ENCODE measurements at places on chromosomes 16 and 17. TPM values are rescaled to one million over a fixed set of nuclear protein-coding genes. Genes with fewer than 3 reads are reported as not detected.

DNA sequence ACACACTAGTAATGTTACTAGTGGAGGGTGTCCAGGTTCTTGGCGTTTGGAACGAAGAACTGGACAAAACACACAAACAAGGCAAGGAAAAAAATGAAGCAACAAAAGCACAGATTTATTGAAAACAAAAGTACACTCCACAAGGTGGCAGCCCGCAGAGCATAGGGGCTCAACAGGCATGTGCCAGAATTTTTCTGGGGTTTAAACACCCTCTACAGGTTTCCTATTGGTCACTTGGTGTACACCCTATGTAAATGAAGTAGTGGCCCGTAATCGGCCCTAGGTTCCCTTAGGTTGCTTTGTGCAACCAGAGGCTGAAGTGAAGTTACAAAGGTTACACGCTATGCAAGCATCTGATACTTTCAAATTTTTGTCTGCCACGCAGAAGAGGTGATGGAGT is 8.1 kb downstream of the OR2C1 start:
- no peak overlapping the region for H3K4me3 ChIP-seq
- H3K27me3 ChIP-seq = peaks cover 18% of the 10 kb centered on the region
- H3K4me1 ChIP-seq = no peaks in the 10 kb centered on the region
- H3K27ac ChIP-seq = no peak overlapping the region

CLEC3A gene
- not detected for total RNA-seq

SLC25A10 gene
- 25.1 TPM for total RNA-seq

DNA sequence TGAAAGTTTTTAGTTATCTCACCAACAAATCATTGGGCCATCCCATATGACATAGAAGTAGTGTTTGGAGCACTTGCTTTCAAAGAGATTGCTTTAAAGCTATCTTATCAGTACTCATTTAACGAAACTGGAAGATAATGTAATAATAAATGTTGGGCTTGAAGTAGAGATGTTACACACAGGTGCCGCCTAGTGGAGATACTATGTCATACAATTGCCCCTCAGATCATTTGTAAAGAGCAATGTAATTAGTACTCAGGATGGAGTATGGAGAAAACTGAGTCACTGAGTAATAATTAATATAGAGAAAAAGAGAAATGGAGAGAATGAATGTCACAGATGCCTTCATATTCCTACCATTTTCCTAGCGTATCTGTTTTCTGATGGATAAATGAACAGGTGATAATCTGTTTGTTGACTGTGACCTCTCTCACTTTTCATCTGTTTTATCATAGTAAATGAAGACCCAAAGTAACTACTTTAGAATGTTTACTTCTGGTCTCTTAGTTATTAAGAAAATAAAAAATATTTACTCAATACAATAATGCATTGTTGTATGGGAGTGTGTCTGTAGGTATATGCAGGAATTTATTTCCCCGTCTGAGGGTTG is 80.4 kb downstream of the EFCAB5 start:
- no peaks in the 10 kb centered on the region for H3K27me3 ChIP-seq
- no peak overlapping the region for H3K27ac ChIP-seq
- DNase-seq = no peak
- no peak overlapping the region for H3K4me3 ChIP-seq

DNA sequence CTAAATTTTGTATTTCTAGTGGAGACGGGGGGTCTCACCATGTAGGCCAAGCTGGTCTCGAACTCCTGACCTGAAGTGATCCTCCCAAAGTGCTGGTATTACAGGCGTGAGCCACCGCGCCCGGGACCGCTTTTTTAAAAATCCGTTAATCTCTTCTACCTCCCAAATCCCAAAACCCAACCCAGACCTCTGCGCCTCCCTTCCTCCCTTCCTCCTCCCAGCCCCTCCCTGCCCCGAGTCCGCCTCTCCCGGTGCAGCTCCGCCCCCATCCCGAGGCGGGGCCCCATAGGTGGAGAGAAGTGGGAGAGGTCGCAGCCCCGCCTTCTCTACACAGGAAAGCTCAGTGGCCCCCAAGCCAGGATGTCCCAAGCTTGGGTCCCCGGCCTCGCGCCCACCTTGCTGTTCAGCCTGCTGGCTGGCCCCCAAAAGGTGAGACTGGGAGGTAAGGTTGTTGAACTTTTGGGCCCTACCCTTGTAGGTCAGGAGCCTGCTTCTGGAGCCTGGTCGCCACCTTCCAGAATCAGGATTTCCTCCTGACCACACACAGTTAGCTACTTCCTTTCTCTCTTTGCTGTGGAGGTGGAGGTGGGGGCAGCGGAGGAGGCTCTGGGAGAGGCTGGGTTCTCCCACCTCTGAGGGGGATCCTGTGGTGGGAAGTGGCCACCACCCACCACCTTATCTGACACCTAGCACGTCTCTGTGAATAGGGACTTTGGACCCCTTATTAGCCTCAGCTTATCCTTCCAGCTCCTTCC is at the start of gene TMEM92:
Gene TMEM92 (plus strand): TSS at position 325 of the 755 bp plus-strand sequence. CDS start 36 bp downstream, at position 361.
- H3K27me3 ChIP-seq = peaks cover 11% of the 10 kb centered on the region
- no peak within 1 kb of the TSS for H3K4me3 ChIP-seq
- no peaks in the 10 kb centered on the region for H3K36me3 ChIP-seq

DNA sequence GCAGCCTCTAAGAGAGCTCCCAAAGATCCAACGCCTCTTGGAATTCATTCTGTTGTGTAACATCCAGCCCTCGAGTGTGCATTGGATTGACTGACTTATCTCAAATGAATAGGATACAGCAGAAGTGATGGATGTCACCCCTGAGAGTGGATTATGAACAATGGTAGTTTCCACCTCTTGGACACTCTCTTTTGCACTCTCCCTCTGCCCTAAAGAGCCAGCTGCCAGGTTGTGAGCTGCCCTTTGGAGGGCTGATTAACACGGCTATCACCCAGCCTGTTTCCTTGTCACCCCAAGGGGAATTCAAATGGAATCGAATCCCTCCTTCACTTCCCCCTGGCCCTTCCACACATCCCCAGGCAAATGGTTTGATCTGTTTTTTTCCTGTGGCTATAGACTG is 21.2 kb upstream of the HAPSTR1 start:
- H3K27me3 ChIP-seq = no peaks in the 10 kb centered on the region
- no peak overlapping the region for H3K27ac ChIP-seq

CUEDC1 gene
- total RNA-seq = 20.2 TPM

CHST5 gene
- total RNA-seq = 52.0 TPM

DNA sequence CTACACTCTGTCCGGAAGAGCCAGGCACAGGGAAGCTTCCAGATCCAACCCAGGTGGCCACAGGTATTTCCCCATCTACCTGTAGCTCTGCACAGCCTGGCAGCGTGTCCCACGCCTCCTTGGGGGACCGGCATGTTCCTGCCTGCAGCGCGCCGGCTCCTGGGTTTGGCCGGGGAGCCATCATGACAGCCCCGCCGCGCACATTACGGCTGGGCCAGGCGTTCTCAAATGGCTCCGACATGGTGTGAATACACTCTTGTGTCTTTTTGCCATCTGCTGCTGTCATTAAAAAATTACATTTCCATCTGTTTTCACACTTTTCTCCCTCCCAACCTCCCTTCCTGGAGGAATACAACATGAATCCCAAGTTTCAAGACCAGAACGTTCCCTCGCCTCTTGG is 8.0 kb upstream of the GINS2 start:
- no peaks in the 10 kb centered on the region for H3K36me3 ChIP-seq
- no peak overlapping the region for H3K27ac ChIP-seq
- H3K27me3 ChIP-seq = peaks cover 8% of the 10 kb centered on the region
- no peak overlapping the region for H3K4me3 ChIP-seq
- no peak for DNase-seq
- peaks cover 4% of the 10 kb centered on the region for H3K4me1 ChIP-seq

DNA sequence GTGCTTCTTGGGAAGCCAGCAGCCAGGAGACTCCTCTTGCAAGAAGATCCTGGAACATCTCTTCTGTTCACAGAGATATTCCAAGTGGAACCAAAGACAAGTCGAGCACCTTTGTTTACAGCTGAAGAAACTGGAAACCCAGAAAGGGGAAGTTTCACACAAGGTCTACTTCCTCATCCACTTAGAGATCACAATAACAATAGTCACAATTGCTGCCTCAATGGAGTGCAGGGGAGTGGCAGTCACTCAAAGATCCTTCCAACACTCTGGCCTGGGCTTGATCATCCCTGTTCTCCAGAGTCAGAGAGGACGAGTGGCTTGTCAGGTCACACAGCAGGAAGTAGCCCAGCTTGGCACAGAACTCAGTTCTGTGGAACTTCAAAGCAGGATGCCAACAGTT is 46.9 kb upstream of the SIAH1 start:
- no peak overlapping the region for H3K27ac ChIP-seq
- no peaks in the 10 kb centered on the region for H3K4me1 ChIP-seq
- no peaks in the 10 kb centered on the region for H3K27me3 ChIP-seq
- H3K4me3 ChIP-seq = no peak overlapping the region
- DNase-seq = peak; percentile 29

DNA sequence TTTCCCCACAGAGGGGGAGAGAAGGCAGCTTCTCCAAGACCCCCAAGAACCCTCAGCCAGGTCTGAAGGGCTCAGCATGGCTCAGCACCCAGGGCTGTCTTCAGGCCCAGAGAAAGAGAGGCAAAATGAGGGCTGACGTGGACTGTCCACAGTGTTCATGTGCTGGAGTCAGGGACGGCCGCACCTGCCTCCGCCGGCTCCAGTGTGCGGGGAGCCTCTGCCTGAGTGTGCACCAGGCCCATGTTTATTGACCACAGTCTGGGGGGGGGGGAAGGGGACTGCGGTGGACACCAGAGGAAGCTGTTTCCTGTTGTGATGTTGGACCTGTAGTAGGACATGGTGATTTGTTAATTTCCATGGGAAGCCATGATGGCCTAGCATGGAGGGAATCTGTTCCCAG is 6.9 kb downstream of the MRM1 start:
- no peaks in the 10 kb centered on the region for H3K36me3 ChIP-seq
- no peak overlapping the region for H3K4me3 ChIP-seq
- no peaks in the 10 kb centered on the region for H3K27me3 ChIP-seq
- H3K4me1 ChIP-seq = peaks cover 8% of the 10 kb centered on the region
- DNase-seq = no peak

GRCh38 chr16:84334058-84334457 is 34.3 kb upstream of the ATP2C2 start:
- peak overlapping the region; percentile 82 for H3K27ac ChIP-seq
- H3K36me3 ChIP-seq = no peaks in the 10 kb centered on the region
- DNase-seq = peak; percentile 59
- no peaks in the 10 kb centered on the region for H3K27me3 ChIP-seq

GRCh38 chr17:72604518-72604917 is 483.7 kb downstream of the SOX9 start:
- H3K4me3 ChIP-seq = no peak overlapping the region
- H3K4me1 ChIP-seq = peaks cover 18% of the 10 kb centered on the region
- no peaks in the 10 kb centered on the region for H3K27me3 ChIP-seq
- no peaks in the 10 kb centered on the region for H3K36me3 ChIP-seq
- DNase-seq = no peak

DNA sequence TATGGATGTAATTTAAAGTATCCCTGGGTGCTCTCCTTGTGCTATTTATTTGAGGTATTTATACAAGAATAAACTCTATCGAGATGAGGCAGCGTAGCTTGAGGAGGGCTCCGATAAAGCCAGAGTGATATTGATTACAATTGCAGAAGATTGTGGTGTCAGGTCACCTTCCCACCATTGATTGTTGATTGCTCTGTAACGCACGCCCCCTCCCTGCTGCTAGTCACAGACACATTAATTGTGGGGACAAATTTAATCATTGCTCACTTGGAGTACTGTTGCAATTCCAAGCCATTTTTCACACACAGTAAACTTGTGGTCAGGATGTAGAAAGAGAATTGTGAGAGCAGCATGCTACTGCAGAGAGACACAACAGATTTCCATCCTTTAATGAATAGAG is 75.4 kb downstream of the IRX3 start:
- H3K27ac ChIP-seq = no peak overlapping the region
- DNase-seq = no peak
- H3K27me3 ChIP-seq = peaks cover 27% of the 10 kb centered on the region
- H3K36me3 ChIP-seq = no peaks in the 10 kb centered on the region
- no peak overlapping the region for H3K4me3 ChIP-seq

PDP2 gene
- total RNA-seq = 7.3 TPM

DNA sequence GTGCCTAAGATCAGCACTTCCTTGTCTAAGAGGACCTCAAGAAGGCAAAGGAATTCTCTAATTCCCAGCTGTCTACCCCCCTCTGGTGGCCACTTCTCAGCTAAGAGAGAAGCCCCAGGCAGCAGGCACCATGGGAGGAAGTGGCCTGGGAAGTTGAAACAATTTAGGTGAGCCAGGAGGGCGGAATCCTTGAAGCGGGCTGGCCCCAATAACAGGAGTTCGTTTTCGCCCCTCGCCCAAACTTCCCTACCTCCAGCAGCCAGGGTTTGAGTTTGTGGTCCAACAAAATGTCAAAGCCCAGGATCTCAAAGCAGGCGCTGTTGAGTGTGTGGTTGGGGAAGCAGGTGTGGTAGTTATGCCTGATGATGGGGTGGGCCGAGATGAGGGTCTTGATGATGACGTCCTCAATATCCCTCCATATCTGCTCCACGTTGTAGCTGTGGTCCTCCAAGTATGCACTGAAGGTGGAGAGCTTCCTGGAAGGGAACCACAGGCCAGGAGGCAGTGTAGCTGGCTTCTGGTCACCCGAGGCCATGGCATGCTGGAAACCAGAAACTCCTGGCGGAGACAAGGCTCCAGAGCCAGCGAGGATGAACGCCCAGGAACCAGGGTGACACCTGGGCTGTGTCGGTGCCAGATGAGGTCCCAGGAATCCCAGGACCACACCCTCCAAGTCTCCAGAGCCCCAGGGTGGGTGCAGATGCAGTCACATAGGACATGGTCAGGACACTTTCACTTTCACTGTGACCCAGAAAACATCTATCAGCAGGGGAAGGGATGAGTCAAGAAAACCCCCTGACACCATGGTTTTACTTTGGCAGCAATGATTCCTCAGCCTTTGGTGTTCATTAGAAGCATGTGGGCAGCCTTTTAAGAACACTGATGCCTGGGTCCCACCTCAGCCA is 25.6 kb downstream of the TTLL6 start:
- H3K36me3 ChIP-seq = no peaks in the 10 kb centered on the region
- no peaks in the 10 kb centered on the region for H3K27me3 ChIP-seq
- peak overlapping the region; percentile 1 for H3K27ac ChIP-seq
- peaks cover 4% of the 10 kb centered on the region for H3K4me1 ChIP-seq
- DNase-seq = peak; percentile 90
- H3K4me3 ChIP-seq = no peak overlapping the region

DNA sequence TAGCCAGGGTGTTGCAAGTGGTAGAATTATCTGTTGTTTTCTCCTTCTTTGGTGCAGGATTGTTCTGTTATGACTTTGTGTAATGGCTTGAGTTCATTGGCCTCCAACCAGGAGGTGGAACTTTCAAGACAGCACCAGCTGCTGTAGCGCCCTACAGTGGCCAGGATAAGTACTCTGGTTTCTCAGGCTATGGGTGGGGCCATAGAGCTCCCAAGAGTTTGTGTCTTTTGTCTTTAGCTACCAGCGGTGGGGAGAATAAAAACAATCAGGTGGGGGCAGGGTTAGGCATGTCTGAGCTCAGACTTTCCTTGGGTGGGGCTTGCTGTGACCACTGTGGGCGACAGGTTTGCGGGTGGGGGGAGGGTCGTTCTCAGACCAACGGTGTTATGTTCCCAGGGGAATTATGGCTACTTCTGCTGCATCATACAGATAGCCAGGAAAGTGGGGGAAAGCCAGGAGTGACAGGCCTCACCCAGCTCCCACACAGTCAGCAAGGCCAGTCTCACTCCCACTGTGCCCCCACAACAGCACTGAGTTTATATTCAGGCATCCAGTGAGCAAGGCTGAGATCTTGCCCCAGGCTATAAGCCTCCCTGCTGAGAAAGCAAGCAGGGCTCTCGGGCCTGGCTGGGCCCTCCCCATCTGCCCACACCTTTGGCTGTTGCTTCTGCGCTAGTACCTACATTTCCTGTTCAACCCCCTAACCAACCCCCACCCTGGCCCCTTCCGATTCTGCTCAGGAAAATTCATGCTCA is 15.4 kb downstream of the ABCA10 start:
- no peaks in the 10 kb centered on the region for H3K27me3 ChIP-seq
- no peak overlapping the region for H3K4me3 ChIP-seq
- no peaks in the 10 kb centered on the region for H3K36me3 ChIP-seq
- DNase-seq = no peak
- H3K4me1 ChIP-seq = no peaks in the 10 kb centered on the region
